ENCODE measurements at places on chromosomes 12 and 14. TPM values are rescaled to one million over a fixed set of nuclear protein-coding genes. Genes with fewer than 3 reads are reported as not detected.

DNA sequence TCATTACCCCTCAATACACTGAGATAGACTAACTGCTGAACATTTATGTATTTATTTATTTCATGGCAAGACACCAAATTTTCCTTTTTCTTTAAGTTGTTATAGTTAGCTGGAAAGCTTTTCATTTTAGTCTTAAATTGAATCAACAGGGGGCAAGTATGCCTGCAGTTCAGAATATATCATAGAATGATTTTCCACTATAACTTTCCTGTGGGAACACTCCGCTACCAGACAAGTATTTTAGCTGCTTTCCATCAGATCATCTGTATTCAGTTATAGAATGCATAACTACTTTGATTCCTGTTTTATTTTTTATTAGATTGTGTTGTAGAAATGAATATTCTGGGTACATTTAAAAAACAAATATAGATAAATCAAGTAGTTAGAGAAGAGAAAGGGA is 102.0 kb downstream of the SLC6A15 start:
- DNase-seq: no peak

GRCh38 chr12:48866052-48866711 is 512 bp upstream of the RND1 start:
- DNase-seq: no peak

DNA sequence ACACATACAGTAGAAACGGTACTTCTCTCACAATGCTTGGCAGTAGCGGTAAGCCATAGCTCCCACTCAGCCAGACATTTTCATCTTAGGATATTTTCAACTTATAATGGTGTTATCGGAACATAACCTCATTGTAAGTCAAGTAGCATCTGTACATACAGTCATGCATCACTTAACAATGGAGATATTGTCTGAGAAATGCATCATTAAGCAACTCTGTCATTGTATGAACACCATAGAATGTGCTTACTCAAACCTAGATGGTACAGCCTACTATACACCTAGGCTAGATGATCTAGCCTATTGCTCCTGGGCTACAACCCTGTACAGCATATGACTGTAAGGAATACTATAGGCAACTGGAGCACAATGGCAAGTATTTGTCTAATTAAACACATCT is 40.8 kb downstream of the RPS6KA5 start:
- DNase-seq: no peak

GRCh38 chr14:61513986-61514830 is 181.1 kb upstream of the HIF1A start:
- no peak for DNase-seq

DNA sequence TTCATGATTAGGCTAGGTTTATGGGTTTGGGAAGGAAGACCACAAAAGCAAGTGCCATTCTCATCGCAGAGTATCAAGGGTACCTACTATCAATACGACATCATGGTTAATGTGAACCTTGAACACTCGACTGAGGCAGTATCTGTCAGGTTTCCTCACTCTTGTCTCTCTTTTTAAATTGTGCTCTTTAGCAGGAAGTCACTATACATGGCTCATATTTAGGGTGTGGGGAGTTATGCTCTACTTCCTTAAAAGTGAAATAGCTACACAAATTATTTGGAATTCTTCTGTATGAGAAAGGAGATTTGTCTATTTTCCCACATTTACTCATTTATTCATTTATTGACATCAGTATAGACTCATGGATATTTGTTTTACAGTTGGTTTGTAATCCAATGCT is 5.9 kb upstream of the CLEC4E start:
- no peak for DNase-seq

- DNase-seq: no peak
Observed at GRCh38 chr14:89638891-89639290, 221.9 kb upstream of the FOXN3 start.

- DNase-seq: no peak
Observed at GRCh38 chr14:88198446-88198845, 124.6 kb downstream of the KCNK10 start.

DNA sequence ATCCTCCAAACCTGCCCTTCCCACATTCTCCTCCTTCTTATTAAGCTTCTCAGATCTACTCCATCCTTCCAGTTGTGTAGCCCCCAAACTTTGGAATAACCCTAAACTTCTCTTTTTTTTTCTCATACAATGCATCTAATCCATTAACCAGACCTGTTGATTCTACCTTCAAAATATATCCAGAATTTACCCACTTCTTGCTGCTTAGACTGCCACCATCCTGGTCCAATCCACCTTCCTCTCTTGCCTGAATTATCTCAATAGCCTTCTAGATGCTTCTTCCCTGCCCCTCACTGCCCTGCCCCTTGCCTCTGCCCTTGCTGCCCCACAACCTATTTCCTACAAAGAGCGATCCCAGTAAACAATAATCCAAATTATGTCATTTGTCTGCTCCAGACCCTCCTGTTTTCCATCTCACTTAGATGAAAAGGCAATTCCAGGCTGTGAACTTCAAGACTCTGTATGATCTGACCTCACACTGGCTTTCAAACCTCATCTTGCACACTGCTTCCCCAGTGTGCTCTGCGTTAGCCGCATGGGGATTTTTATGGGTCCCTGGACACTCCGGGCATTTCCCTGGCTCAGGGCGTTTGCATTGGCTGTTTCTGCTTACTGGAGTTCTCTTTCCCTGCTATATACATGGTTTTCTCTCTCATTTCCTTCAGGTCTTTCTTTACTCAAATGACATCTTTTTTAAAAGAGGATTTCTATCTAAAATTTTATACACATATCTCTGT is 42.6 kb upstream of the HIF1A start:
- no peak for DNase-seq

GRCh38 chr12:113061061-113061694 is 4.6 kb downstream of the DTX1 start:
- no peak for DNase-seq

GRCh38 chr12:68429696-68430095 is 97.5 kb upstream of the MDM1 start:
- no peak for DNase-seq

GRCh38 chr12:70890895-70891832 is 29.4 kb downstream of the PTPRR start:
- no peak for DNase-seq

NKX2-8 gene
- not detected for polyA plus RNA-seq

DPF3 gene
- 10.2 TPM for polyA plus RNA-seq

SUSD6 gene
- polyA plus RNA-seq: 6.9 TPM

RNASE3 gene
- 0.51 TPM for polyA plus RNA-seq

PLEKHH1 gene
- 2.5 TPM for polyA plus RNA-seq

DAO gene
- not detected for polyA plus RNA-seq

SSPN gene
- 24.4 TPM for polyA plus RNA-seq

All from psoas muscle (tissue), 8 donors.